ENCODE measurements at places on chromosomes 7 and 10.

DNA sequence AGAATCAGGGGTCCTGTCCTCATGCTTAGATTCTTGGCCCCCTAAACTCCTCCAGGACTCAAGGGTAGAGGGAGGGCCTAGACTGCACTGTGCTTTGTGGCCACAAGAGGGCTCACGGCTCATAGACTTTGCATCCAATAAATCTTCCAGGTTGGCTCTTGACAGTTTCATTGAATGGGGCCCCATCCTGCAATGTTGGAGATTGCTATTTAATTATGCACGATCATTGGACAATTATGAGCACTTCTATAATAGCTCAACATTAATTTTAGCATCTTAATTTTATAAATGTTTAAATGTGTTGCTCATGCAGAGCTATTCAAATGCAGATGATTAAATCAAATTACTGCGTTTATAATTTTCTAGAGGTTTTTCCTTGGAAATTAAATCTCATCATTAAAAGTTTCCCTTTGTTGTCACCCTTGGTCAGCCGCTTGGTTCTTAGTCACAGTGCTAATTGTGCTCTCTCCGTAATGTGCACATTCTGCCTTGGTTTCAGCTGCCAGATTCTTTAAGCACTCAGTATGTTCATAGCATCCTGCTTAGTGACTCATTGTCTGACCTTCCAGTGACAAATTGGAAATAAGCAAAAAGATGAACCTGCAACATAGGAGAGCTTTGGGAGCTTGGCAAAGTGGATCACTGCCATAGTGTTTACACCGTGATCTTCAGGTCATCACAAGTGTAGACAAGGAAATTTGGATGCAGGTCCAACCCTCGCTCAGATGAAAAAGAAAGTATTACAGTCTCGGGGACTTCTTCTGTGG lies 33.4 kb upstream of the PLPP4 start:
- no peak for DNase-seq

- DNase-seq: no peak
These were observed 405.2 kb upstream of the TEX47 start for GRCh38 chr7:89200758-89201157.

- DNase-seq: peak; percentile 95
These were observed 19.3 kb upstream of the ADAMTS14 start for GRCh38 chr10:70652761-70653657.

DNA sequence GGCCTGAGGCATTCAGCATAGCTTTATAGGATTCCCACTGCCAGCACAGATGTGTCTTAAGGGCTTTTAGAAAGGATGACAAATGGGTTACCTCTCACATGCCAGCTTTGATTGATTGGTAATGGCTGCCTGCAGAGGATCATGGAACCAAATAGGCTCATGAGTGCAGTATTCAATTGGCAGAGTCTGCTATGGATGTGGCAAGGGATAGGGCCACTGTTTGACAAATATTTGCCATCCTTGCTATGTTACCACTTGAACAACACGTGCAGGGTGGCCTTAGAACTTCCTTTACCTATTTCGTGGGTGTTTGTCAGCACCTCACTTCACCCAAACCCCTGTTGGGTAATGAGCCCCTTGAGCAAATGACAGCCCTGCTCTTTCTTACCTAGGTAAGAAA lies 139.2 kb downstream of the C10orf105 start:
- DNase-seq: no peak

- DNase-seq: no peak
These were observed 11.6 kb downstream of the OGDHL start for GRCh38 chr10:49750546-49750945.
